ENCODE measurements at places on chromosomes 6 and 20. TPM values are rescaled to one million over a fixed set of nuclear protein-coding genes. Genes with fewer than 3 reads are reported as not detected.

Gene RAD21L1
- 0.13 TPM for total RNA-seq

Gene HDGFL1
- total RNA-seq: not detected

Gene CNBD2
- 1.5 TPM for total RNA-seq

Gene UBD
- total RNA-seq: not detected

Gene SLC22A7
- not detected for total RNA-seq

Gene SLC13A3
- 2.2 TPM for total RNA-seq

Gene MUC21
- not detected for total RNA-seq

Gene GPR63
- 0.20 TPM for total RNA-seq

Gene C6orf163
- 1.2 TPM for total RNA-seq

Gene CALHM4
- total RNA-seq: not detected

Gene CST2
- total RNA-seq: 17.5 TPM

Gene FOXP4
- 3.5 TPM for total RNA-seq

Gene EPHA7
- 0.07 TPM for total RNA-seq

Gene EGFL8
- 1.5 TPM for total RNA-seq

Gene APCDD1L
- total RNA-seq: 173 TPM

Gene SOX18
- total RNA-seq: 0.07 TPM

Gene ID1
- 178 TPM for total RNA-seq

Gene C6orf52
- not detected for total RNA-seq

Gene CAGE1
- total RNA-seq: 0.07 TPM

Gene SLC24A3
- 4.1 TPM for total RNA-seq

Gene MUC22
- not detected for total RNA-seq

Gene ADA
- 12.0 TPM for total RNA-seq

Gene JAG1
- total RNA-seq: 136 TPM
